ENCODE measurements at places on chromosomes 7 and 10. TPM values are rescaled to one million over a fixed set of nuclear protein-coding genes. Genes with fewer than 3 reads are reported as not detected.

GRCh38 chr10:78754269-78755062 is 314.3 kb upstream of the ZMIZ1 start:
- DNase-seq = peak; percentile 94

- no peak for DNase-seq
Measured at GRCh38 chr7:40330408-40330807, 195.6 kb downstream of the SUGCT start.

DNA sequence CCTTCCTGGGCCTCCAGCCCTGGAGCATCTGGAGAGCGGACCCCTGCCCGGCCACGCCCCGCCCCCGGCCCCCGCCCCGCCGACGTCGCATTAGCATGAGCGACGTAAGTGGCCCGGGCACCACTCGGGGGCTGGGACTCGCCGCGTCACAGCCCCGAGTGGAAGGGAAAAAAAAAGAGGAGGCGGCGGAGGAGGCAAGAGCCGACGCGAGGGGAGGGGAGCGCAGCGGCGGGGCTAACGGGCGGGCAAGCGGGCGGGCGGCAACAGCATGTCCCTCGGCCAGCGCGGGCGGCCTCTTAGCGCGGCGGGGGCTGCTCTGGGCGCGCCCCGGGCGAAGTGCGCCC is at the start of gene SLC18A3:
SLC18A3 (plus strand) TSS at position 197 of the 344 bp plus-strand sequence. CDS start 431 bp downstream, outside the sequence.
- no peak for DNase-seq

GRCh38 chr7:137882261-137882668 is 35.5 kb upstream of the DGKI start:
- DNase-seq = peak; percentile 90

DNA sequence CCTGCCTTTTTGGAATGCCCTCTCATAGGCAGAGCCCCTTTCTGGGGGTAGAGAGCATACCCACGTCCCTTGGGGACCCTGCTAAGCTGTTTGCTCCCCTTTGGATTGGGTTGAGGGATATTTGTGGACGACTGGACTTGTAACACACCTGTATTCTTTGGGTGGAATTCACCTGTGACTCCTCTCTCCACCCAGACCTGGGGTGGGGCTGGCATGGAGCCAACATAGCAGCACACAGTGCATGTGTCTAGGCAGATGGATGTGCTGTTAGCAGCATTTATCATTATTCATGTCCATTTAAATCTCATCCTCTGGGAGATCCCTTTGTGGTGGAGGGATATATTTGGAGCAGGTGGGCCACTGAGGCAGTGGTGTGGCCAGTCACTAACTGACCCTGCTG is 51.0 kb downstream of the CDH23 start:
- no peak for DNase-seq

DNA sequence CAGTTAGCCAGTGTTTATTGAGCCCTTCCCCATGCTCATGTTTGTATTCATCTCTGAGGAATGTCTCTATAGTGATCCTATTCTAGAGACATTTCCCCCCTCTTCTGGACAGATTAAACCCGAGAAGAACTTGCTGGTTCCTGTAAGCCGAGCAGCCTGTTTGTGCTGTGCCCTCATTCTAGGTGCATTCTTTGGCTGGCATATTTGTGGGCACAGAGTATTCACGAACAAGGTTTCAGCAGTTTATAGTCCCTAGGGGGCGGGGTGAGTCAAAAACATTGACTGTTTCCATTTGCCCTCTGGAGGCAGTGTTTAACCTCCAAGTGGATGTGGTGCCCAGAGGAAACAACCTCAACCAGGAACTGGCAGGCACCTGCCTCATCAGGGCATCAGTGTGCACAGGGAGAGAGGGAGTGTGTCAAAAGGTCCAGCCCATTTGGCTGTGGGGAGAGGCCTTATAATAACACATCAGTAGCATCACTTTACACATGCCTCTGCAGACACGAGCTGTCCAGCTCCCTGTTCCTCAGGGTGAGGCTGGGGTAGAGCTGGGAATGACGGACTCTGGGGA is 273.3 kb upstream of the LRGUK start:
- DNase-seq = peak; percentile 50

DNA sequence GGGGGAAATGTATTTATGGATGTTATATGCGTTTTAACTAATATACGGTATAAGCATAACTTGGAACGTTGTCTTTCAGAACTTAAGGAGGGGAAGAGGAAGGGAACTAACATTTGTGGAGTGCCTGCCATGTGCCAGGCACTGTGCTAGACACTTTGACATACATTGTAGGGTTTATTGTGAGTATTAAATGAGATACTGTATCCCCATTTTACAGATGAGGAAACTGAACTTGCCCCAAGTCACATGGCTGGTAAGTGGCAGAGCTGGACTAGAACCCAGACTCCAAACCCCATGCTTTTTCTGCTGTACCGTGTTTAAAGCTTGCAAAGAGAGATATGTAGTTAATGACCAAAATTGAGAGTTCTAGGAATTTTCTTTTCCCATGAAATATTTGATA is 74.6 kb downstream of the CREM start:
- no peak for DNase-seq

- no peak for DNase-seq
Measured at GRCh38 chr10:36468620-36469019, 656.8 kb upstream of the ANKRD30A start.

DNA sequence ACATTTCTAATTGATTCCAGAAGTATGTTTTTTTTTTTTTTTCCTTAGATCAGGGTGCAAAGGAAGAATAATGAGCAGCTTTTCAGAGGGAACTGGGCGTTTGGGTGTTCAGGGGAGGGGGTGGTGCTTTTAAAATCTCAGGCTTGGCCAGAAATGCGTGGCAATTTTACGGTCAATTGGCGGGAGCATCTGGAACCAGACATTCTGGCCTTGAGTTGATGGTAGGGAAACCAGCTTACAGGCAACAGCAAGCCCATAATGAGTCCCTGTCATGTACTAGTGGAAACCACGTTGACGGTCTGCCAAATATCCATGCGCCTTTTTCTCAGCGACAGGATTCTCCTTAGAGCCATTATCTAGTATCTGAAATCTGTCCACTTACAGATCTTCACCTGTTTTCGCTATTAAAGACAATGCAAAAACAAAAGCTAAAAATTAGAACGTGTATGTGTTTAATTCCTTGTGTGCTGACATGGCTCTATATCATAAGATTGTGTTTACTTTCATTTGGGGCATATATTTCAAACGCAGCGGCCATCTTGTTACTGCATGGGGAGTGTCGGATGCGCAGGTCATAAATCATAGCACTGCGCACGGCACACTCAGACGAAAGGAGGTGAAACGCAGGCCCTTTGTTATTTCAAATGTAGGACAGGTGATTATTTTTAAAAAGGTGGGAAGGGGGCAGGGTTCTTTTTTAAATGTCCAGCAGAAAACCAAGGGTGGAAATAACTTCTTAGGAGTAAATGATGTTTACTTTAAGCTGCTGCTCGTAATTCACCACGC is 209.2 kb downstream of the AGMO start:
- DNase-seq = no peak

DNA sequence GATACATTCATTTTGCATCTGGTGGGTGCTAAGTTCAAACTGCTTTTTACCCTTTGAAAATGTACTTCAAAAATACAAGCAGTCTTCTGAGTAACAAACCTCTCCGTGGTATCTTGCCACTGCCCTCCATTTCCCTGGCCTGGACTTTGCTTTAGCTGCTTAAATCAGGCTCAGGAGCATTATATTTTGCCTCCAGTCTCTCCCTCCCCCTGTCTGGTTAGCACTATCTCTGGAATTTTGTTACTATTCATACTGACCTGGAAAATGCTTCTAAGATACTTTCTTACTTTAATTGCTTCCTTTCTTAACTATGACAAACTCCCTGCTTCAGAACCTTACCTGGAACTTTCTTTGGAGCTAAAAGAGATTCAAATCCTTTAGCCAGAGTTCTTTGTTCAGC is 369.8 kb downstream of the GFRA1 start:
- DNase-seq = no peak

GRCh38 chr7:17402628-17403278 is 104.3 kb downstream of the AHR start:
- no peak for DNase-seq

DNA sequence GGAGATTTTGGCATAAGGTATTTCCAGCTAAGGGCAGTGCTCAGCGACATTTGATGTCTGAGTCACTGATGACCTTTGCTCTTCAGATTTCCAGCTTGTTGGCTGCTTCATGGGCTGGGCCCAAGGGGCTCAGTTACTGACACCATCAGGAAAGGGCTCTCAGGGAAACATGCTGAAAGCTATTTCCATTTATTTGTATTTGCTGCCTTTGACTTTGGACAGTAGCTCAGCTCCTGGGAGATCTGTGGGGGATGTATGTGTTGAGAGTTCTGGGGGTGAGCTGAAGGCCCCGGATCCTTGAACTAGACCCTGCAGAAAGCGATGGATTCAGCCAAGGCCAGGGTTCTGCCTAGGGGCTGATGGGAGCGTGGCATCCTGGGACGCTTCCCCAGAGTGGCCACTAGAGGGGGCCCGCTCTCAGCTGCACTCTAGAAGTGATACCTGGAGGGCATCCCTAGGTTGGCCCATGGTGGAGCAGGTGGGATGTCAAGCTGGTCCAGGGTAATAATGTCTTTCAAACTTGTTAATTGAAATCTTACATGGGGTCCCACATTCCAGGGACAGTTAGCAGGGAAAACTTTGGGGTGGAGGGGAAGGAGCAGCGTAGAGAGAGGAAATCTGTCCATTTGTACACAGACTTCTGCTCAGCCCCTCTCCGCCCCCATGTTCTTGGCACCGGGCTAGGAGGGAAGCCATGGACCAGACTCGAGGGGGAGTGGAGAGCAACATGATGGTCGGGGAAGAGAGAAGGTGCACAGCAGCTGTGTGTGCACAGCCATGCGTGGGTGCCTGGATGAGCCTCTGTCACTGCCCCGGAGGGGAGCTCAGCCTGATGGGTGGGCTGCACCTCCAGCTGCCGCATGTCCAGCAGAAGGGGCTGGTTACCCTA is 3.0 kb upstream of the BTBD16 start:
- peak; percentile 35 for DNase-seq

DNA sequence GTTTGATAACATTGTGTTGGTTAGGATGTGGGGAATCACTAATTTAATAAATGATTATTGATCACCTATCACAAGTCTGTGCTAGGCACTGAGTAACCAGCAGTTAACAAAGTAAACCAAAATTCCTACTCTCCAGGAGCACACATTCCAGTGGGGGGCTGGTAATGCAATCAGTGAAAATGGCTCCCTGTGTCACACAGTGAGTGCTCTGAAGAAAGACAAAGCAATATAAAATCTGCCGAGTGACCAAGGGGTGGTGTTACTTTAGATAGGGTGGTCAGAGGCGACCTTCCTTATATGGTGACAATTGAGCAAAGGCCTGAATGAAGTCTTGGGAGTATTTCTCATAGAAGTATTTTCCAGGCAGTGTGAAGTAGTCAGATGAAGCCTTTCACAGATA is 13.6 kb upstream of the SMC3 start:
- DNase-seq = no peak

DNA sequence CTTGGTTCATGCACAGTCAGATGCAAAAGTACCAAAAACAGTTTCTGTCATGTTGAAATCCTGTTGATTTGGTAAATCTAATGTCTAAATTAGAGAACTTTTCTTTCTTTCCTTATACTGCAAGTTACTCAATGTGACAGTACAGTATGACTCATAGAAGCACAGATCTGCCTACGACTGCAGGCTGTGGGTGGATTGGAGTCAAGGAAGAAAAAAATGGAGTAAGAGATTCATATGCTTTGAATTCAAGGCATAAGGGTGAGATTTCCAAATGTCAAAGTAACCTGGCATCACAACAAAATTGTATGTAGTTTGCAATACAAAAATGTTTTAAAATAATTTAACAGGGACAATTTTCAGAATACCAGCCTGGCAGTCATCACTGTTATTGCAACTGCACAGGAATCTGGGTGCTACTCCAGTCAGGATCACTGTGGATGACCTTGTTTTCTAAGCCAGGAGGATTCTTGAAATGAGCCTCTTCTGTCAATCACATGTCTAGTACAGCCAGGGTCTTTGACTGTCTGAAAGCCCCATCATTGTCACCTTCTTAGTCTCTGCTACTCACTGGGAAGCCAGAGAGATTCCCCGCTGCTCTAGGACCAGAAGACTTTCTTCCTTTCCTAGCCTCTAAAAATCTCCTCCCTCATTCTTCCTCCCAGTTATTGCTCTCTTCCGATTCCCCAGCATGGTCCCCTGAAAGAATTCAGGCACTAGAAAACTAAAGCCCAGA is 83.6 kb downstream of the CD36 start:
- peak; percentile 87 for DNase-seq

GRCh38 chr10:104735757-104736391 is 94.8 kb downstream of the SORCS3 start:
- no peak for DNase-seq

- no peak for DNase-seq
Measured at GRCh38 chr10:87868277-87868676, 4.9 kb downstream of the PTEN start.

DNA sequence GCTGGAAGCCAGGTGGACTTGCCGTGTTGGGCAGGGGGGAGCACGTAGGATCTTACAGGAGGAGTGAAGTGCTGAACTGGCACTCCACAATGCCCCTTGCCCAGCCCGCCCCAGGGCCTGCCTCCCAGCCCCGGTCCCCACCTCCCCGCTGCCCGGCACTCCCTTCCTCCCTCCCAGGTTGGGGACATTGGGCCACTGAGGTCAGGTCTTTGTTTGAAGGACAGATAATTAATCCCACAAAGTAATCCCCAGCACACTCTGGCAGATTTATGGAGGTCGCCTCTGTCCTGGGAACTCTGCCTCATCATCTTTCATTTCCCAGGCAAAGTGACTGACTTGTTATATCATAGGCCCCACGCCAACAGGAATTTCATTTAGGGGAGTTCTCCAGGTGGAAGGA is 122.8 kb downstream of the C10orf105 start:
- DNase-seq = no peak

PNLIPRP3 gene
- not detected for total RNA-seq

PCLO gene
- under 0.01 TPM for total RNA-seq

VGF gene
- under 0.01 TPM for total RNA-seq

SPDYE6 gene
- not detected for total RNA-seq

FFAR4 gene
- not detected for total RNA-seq
